Esophagus mucosa (tissue), 1 donor: ENCODE measurements at places on chromosomes 1 and 21. TPM values are rescaled to one million over a fixed set of nuclear protein-coding genes. Genes with fewer than 3 reads are reported as not detected.

Gene RASSF5
- total RNA-seq = 38.7 TPM

Gene ALPL
- total RNA-seq = 3.6 TPM

Gene C1orf141
- total RNA-seq = not detected

Gene USP21
- 15.6 TPM for total RNA-seq

Gene GABPB2
- 10.6 TPM for total RNA-seq

Gene PRXL2B
- 12.7 TPM for total RNA-seq

Gene PLD5
- total RNA-seq = not detected

Gene FCAMR
- 0.08 TPM for total RNA-seq
